Right forelimb (tissue), 1 donor: ENCODE measurements at places on chromosomes 4 and X.

GRCh38 chrX:153924149-153924861 lies 1.8 kb downstream of the ARHGAP4 start:
- no peak for DNase-seq

DNA sequence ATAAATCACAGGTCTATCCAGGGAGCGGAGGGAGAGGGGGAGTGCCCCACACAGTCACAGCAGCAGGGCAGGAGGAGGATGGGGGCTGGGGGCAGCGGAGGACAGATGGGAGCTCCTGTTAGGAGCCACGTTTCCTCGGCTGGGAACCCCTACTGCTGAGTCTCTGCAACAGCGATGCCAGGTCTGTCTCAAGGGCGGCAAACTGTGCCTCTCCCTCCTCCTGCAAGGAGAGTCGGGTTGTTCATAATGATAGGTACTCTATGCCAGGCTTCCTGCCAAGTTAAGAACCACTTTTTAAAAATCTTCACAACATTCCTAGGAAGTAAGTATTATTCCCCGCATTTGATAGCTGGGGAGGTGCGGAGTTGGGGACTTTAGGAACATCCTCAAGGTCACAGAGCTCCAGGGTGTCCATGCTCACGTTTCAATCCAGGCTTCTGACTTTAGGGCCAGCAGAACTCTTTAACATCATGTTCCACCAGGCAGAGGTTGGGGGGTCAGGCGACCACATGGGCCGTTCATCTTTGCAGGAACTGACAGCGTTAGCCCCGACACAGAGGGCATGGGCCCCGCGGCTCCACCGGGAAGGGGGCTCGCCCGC lies 98.3 kb upstream of the MAML3 start:
- no peak for DNase-seq

DNA sequence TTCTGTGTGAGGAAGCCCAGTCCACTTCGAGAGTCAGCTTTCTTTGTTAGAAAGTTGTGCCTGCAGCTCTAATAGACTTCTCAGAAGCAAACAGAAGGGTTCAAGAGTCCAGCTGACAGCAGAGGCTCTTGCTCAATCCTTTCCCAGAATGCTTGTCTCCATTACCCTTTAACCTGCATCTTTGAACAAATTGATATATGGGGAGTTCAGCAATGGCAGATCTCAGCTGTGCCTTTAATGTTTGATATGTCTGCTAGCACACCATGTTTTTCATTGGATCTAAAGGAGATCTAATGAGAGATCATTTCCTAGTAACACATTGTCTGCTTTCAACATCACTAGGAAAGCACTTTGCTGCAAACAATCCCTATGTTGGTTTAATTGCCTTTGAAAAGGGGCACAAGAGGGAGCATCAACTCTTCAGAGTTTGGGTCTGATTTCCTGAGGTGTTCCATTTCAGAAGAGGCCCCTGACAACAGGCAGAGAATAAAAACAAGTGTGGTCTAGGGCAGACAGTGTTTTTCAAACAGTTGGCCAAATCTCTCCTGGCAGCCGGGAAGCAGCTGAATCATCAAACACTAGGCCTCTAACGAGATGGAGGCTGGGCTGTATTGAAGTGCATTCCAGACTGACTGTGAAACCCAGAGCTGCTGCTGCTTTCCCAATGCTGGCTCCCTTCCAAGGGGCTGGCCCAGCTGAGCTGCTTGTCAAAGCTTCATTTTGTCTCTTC lies 55.5 kb downstream of the LUZP4 start:
- DNase-seq, result peak; percentile 83

- no peak for DNase-seq
Measured at GRCh38 chr4:41408859-41409593, 128.9 kb upstream of the LIMCH1 start.

- no peak for DNase-seq
Measured at GRCh38 chrX:96483647-96484160, 200.9 kb upstream of the DIAPH2 start.

DNA sequence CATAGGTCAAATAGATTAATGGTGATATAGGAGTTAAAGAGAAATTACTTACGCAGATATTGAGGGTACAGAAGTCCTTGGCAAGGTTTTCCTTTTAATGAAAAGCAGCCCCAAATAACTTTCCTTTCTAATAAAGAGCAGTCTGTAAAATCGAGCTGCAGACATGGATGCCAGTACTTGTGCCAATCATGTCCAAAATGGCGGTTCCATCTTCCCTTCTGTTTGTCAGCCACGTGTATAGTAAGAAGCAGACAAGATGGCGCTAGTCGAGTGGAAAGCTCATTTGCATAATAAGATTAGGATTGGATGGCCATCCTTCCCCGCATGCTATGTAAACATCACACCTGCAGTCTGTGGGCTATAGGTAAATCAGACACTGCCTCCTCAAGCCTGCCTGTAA lies 68.5 kb downstream of the FGFBP1 start:
- DNase-seq, result no peak

- no peak for DNase-seq
Measured at GRCh38 chrX:36462142-36462541, 542.6 kb downstream of the CFAP47 start.

- DNase-seq, result no peak
Measured at GRCh38 chr4:146488495-146489174, 33.1 kb downstream of the SLC10A7 start.

- no peak for DNase-seq
Measured at GRCh38 chr4:16043642-16044498, 40.0 kb downstream of the PROM1 start.

DNA sequence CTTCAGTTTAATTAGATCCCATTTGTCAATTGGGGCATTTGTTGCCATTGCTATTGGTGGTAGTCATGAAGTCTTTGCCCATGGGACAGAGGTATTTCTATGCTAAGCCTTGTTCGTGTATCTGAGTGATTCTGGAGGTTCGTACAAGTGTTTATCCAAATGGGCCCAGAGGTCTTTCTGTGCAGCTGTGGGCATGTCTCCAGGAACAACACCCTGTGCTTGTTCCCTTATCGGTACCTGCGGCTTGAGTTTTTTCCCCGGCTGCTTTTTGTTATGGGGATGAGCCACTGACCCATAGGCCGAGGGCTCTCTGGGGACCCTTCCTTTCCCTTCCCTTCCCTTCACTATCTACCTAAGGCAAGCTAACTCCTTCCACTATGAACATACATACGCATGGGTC lies 81.4 kb upstream of the WDR1 start:
- no peak for DNase-seq

- DNase-seq, result peak; percentile 65
Measured at GRCh38 chrX:11665168-11666111, at the start of gene ARHGAP6. Gene ARHGAP6 (minus strand): TSS chrX:11665920. CDS start chrX:11664828, 1,092 bp downstream.

DNA sequence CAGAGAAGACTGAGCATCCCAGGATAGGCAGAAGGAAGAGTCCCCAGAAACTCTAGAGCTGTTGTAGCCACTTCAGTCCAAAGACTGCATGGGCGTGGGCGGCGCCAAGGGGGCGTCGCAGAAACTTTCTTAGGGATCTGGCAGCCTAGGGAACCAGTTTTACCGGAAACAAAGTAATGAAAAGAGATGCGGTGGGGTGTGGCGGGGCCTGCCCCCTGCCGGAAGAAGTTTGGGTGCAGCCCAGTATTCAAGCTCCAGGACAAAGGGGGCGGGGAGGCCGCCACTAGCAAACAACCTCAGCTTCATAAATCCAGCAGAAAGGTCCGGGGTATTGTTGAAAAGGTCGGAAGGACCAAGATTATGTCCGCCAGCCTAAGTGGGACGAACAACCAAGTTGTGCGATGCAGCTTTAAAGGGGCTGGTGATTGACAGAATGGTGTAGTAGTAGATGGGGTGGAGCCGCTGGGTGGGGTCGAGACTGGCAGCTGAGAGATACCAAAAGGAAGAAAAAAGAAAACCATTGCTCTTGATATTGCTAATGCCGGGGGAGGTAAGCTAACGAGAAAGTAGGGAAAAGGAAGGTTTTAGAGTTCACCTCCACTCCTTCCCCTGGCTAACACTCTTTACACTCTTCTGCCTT lies 190.5 kb downstream of the RRAGB start:
- DNase-seq, result peak; percentile 53

DNA sequence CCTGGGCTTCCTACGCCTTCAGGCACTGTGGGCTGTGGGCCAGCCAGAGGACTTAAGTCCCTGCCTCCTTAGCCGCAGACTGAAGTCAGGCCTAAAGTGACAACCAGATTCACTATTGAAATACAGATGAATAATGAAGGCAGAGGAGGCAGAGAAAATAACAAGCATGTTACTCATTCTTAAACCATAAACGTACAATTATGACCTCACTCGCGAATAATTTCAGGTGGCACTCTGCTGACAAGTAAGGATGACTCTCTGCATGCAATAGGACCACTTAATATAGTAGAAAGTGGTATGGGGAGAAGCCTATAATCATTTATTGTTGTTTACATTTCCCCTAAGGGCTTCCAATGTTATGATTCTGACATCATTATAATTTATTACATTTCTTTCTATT lies 409.2 kb upstream of the FGF13 start:
- no peak for DNase-seq

DNA sequence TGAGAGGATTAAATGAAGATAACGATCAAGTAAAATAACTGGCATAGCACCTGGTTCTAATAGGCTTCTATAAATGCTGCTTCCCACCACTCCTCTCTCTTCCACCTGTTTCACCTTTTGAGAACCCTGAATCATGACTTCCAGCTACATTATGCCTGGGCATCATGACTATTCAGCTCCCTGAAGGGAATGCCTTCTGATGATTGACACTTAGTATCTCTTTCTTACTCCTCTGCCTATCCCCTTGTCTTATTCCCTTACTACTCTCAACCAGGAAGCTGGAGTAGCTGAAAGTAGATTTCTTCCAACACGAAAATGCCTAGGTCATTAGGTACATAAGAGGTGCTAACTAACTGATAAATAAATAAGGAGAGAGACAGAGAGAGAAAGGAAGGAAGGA lies 24.7 kb upstream of the CXCL8 start:
- DNase-seq, result no peak

GRCh38 chr4:1081689-1082040 lies 31.7 kb downstream of the RNF212 start:
- no peak for DNase-seq

GRCh38 chr4:45865781-45866180 lies 258.1 kb downstream of the GABRG1 start:
- no peak for DNase-seq

- DNase-seq, result no peak
Measured at GRCh38 chr4:76301068-76301774, 5.3 kb upstream of the STBD1 start.

DNA sequence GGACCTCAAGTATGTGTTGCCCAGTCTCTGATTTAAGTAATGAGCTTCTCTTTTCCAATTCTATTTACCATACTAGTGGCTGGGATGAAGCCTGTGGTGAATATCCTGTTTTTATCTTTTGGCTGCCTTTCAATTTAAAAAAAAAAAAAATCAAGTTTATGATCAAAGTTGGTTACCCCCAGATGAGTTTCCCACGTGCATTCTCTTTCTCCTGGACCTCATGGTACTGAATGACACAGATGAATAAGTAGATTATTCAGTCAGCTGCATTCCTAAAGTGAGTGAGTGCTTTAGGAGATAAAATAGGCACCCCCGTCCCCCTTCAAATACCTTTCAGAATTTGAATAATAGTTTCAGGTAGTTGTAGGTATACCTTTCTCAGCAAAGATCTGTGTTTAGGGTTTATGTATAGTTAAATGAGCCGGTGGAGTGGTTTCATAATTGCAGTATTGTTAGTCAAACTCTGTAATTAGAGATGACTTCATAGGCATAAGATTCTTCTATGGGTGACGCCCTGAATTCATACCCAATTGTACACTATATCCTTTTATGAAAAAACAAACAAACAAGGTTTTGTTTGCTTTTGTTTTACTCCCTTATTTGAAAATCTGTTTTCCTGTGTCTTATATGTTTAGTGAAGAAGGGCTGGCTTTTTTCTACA lies 41.9 kb downstream of the PLS3 start:
- no peak for DNase-seq

DNA sequence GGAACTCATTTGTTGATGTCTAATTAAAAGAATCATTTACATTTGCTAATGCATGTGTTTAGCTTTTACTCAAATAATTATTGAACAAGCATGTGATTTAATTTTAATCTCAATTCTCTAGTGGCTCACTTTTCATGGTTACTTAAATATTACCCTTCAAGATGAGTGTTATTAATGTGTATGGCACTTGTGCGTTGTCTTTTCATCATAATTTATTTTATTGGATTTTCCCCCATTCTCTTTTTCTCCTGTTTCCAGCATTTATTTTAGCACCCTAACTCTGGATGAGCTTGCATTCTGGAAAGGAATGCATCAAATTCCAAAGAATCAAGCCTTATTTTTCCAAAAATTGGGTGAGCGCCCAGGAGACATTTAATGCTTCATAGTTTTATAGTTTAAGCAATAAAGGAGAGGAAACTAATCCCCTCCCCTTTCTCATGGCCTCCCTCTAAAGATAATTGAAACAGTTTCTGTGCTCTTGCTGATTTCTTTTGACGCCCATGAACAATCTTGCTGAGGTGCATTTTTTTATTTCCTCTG lies 191.1 kb upstream of the FAT4 start:
- peak; percentile 46 for DNase-seq

- DNase-seq, result no peak
Measured at GRCh38 chr4:89221167-89221867, 86.3 kb downstream of the GPRIN3 start.

- no peak for DNase-seq
Measured at GRCh38 chrX:110723844-110724243, 71.8 kb downstream of the CHRDL1 start.

- DNase-seq, result no peak
Measured at GRCh38 chr4:156241896-156242295, 288.2 kb upstream of the CTSO start.

GRCh38 chr4:139567159-139567870 lies 11.3 kb upstream of the SETD7 start:
- DNase-seq, result no peak

DNA sequence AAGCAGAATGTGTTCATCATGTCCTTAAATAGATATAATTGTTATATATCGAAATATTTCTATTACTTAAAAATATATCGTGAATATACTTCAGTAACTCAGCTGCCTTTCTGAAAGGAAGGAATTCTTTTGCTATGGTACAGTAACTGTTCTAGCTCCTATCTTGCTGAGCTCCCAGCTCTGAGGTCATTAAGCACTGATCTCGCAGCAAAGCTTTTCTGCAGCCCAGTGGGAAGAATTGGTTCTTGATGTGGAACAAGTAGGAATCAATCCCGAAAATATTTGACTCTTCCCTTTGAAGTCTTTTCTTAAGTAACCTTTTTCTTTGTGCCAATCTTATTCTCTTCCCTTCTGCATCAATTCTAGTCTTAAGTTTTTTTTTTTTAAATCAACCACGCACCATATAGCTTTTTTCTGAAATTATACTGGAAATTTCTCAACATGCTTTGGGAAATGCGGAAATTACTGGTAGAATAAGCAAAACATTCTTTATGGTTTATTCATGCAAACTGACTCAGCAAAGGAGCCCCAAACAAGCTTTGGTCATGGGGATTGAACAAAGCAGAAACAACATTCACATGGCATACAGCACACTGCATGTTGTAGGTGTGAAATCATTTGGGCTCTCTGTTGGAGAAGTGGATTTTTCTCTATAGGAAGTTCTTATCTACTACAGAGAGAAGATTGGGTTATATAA lies 428.9 kb upstream of the GNPDA2 start:
- DNase-seq, result no peak

DNA sequence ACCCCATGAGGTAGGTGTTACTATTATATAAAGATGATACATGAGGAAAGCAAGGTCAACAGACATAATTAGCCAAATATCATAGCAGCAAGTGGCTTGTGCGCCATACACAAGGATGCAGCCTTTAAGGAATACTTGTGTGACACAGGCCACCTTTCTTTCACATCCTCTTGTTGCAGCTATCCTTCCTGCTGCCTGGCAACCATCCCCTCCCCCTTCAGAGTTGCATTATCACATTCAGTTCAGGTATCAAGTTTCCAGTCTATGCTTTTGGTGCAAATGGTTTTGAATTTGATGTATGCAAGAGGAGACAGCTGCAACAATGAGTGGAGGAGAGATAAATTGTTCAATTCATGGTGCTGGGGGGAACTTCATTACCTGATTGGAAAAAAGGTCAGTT lies 6.4 kb downstream of the ZCCHC18 start:
- DNase-seq, result no peak
